ENCODE measurements at places on chromosomes 2 and 18.

GRCh38 chr2:204628926-204629712 lies 83.8 kb downstream of the PARD3B start:
- DNase-seq: no peak

DNA sequence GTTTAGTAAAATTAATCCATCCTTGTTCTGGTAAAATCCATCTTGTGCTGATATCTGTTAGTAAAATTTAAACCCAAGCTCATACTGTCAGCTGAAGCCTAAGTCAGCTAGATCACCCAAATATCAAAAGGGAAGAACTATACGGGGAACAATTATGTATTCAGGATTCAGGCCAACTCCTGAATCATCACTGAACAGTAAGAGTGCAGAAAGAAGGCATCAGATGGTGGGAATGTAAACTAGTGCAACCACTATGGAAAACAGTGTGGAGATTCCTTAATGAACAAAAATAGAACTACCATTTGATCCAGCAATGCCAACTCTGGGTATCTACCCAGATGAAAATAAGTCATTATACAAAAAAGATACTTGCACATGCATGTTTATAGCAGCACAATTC lies 81.8 kb downstream of the RAPGEF4 start:
- no peak for DNase-seq

- DNase-seq: no peak
Measured at GRCh38 chr18:32771169-32771751, 1.6 kb downstream of the KLHL14 start.

GRCh38 chr2:122736279-122736678 lies 980.8 kb downstream of the TSN start:
- DNase-seq: no peak

- no peak for DNase-seq
Measured at GRCh38 chr2:220075835-220076234, 448.4 kb downstream of the SLC4A3 start.

GRCh38 chr18:75548353-75548905 lies 120.9 kb upstream of the SMIM21 start:
- DNase-seq: peak; percentile 10

- no peak for DNase-seq
Measured at GRCh38 chr2:40101131-40101575, 322.1 kb upstream of the THUMPD2 start.

- DNase-seq: no peak
Measured at GRCh38 chr2:68753318-68753717, 18.7 kb downstream of the ARHGAP25 start.

DNA sequence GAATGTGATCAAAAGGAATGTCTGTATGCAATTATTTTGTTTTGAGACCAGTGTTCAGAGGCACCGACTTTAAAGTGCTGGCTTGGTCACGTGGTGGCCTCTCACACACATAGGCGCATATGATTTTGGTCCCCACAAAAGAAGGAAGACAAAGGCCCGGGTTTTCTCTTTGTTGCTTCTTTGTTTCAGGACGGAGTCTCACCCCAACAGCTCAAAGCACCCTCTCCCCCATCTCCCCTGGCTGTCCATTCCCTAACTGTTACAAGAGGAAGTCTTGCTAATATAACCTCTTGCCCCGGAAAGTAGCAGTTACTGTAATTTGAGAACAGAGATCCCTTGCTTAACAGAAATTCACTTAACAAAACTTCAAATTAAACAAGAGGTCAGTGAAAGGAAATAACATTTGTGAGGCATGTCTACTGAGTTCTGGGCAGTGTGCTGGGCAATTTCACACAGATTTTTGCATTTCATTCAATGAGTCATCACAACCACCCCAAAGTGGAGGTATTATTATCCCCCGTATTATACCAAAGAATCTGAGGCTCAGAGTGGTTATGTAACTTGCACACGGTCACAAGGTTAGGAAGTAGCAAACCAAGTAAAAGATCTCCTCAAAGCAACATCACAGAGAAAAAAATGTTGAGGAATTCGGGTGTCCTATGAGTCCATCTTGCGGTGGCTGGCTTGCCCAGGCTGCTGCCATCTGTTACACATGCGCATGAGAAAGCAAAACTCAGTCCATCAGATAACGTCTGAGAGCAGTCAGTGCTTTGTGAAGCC lies 75.8 kb downstream of the SDC1 start:
- DNase-seq: no peak

- no peak for DNase-seq
Measured at GRCh38 chr2:152106464-152106863, 7.6 kb upstream of the CACNB4 start.

- DNase-seq: no peak
Measured at GRCh38 chr18:596288-596881, 403 bp upstream of the CLUL1 start.

- DNase-seq: no peak
Measured at GRCh38 chr2:212330263-212330662, 208.3 kb downstream of the ERBB4 start.

GRCh38 chr2:20604951-20605381 lies 45.9 kb downstream of the HS1BP3 start:
- no peak for DNase-seq

DNA sequence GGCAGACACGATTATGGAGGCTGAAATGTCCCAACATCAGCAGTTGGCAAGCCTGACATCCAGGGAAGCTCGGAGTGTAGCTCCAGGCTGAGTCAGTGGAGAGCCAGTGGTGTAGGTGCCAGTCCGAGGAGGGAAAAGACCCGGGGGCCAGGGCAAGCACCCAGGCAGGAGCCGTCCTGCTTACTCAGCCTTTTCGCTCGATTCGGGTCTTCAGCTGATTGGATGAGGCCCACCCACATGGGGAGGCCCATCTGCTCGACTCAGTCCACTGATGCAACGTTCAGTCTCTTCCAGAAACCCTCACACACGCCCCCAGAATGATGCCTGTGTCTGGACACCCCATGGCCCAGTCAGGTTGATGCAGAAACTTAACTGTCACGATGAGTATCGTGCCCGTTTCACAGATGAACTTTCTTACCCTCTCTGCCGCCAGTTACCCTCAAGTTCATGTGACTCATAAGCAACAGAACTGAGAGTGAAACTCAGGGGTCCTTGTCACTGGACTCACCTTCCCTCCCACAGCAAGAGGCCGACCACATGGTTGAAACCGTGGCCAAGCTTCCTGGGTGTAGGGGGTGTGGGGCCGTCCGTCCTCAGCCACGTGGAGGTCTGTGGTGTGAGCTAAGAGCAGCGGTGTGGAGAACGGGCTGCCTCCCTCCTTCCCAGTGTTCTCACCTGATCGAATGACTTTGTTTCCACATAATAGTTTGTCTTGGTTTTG lies 197.4 kb upstream of the HDAC4 start:
- DNase-seq: no peak

GRCh38 chr2:46562451-46562840 lies 83.1 kb downstream of the TMEM247 start:
- DNase-seq: no peak

DNA sequence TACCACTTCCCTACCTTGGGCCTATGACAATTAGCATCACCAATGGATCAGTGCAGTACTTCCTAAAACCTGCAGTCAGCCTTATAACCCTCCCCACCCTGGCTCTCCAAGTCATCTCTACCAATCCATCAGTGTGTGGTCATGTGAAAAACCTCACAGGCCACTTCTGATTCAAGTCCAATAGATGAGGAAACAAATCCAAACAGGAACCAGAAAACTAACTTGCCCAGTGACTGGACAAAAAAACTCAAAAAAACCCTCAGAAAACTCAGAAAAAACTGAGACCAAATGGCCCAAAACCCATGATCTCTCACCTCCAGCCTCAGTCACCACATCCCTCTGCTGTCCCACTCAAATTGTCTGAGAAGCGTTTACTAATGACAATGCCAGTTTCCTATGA lies 43.3 kb downstream of the TGFA start:
- DNase-seq: no peak

DNA sequence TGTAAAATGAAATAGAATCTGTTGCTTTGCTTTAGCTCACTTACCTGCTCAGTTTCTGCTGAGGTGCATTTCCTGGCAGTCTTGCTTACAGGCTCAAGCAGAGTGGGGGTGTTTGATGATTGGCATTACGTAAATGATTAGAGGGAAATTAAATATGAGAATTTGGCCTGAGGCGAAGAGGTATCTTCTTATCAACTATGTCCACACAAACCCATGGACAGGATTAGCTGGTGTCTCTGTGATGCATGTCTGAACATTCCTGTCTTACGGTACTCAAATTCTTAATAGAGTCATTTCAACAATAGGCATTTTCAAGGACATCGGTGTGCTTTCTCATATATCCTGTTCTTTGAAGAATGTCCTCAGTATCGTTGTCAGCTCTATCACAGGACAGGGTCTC lies 102.1 kb downstream of the PRPF40A start:
- DNase-seq: no peak

- peak; percentile 63 for DNase-seq
Measured at GRCh38 chr2:231104115-231104713, 20.6 kb downstream of the HTR2B start.

- no peak for DNase-seq
Measured at GRCh38 chr18:50027996-50028395, 167.0 kb downstream of the MYO5B start.

- no peak for DNase-seq
Measured at GRCh38 chr2:105143094-105143466, 98.5 kb upstream of the GPR45 start.

- DNase-seq: no peak
Measured at GRCh38 chr2:21123473-21124393, at the start of gene TDRD15. Gene TDRD15 (plus strand): TSS chr2:21123968. CDS start chr2:21137468, 13,500 bp downstream.

GRCh38 chr2:219155054-219155644 lies 5.5 kb downstream of the NHEJ1 start:
- DNase-seq: peak; percentile 71

- no peak for DNase-seq
Measured at GRCh38 chr2:121777699-121778058, 22.2 kb downstream of the TSN start.

GRCh38 chr18:37107748-37108522 lies 279.0 kb downstream of the KIAA1328 start:
- no peak for DNase-seq

GRCh38 chr18:51543658-51544155 lies 346.2 kb upstream of the MEX3C start:
- no peak for DNase-seq

DNA sequence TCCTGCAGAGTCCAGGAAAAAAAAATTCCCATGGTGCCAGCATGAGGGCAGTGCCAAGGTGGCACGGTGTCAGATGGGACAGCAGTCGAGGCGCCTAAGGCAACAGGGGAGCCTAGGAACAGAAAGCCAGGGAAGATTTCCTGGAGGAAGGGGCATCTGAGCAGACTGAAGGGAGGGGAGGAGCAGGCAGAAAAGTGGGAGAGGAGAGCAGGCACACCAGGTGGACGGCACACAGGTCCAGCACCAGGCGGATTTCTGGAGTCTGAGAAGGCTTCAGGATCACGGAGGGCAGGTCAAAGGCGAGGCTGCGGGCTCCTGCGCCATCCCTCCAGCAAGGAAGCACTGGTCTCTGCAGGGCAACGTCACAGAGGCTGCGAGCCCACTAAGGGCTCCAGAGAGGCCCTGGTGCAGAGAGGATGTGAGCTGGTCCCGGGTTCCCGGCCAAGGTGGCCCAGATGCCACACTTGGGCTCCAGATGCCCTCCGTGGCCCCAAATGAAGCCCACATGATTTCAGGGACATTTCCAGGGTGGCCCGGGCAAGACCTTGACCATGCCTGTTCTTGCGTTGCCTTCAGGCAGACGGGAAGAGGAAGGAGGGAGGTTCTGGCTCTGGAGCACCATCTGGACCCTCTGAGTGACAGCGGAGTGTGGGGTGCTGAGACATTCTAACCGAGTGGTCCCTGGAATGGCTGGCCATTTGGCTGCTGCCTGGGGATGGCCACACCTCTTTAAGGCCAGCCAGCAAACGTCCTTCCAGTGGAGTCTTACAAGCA lies 4.1 kb downstream of the HS6ST1 start:
- no peak for DNase-seq

GRCh38 chr2:104758199-104758620 lies 95.7 kb upstream of the POU3F3 start:
- no peak for DNase-seq

DNA sequence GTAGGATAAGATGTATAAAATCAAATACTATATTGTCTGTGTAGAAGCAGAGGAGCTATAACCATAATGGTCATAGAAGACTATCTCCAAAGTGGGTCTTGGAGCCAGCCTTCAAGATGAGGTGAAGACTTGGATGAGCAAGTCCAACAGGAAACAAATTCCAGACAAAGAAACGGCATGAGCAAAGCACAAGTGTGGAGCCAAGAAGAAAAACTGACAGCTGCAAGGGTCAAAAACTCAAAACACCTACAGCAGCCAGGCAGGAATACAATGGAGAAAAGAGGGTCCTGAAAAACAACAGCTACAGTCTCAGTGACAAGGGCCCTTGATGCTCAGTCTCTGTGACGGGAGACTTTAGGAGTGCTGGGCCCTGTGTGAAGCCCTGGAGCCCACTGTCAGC lies 102.4 kb downstream of the STK39 start:
- no peak for DNase-seq

DNA sequence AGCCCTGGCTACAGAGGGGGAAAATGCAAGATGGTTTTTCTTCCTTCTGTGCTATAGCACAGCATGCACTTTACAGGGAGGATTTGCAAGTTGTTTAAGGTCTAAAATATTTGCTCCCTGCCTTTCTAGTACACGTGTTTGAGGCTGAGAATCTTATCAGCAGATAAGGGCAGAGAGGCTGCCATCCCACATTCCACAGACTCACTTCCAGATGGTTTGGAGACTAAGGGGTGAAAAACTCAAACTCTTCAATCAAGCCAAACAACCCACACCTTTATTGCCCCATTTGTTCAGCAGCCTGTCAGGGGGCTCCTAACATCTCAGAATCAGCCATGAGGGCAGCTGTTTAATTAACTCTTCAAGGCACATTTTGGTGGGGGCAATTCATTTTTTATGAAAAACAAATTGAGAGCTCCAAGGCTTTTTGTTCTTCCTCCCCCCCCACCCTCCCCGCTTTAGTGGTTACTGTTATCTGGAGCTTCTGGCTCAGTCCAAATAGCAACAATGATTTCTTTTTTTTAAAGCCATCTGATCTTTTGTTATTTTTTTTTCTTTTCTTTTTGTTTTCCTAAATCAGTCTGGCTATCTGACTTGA lies 242.6 kb upstream of the NT5C1B start:
- DNase-seq: no peak
